AG09319 (cell line): ENCODE measurements at places on chromosomes 1 and 21.

DNA sequence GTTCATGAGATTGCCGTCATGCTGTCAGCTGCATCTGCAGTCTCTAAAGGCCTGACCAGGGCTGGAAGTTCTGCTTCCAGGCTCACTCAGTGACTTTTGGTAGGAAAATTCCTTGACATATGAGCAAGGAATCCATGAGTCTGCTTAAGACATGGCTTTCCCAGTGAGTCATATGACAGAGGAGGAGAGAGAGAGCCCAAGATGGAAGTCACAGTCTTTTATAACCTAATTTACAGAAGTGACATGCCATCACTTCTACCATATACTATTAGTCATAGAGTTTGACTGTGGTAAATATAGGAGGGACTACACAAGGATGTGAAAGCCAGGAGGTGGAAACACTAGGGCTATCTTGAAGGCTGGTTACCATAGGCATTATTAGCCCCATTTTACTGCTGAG is 115.2 kb downstream of the ROR1 start:
- no peak for DNase-seq

- DNase-seq, result no peak
These were observed 176.0 kb downstream of the PLPP3 start for GRCh38 chr1:56403321-56403720.

- no peak for DNase-seq
These were observed 1.0 kb upstream of the EFNA1 start for GRCh38 chr1:155126556-155127104.

GRCh38 chr1:116764906-116765862 is 11.0 kb downstream of the CD2 start:
- DNase-seq, result no peak

- no peak for DNase-seq
These were observed 81.8 kb upstream of the ERRFI1 start for GRCh38 chr1:8107897-8108296.

DNA sequence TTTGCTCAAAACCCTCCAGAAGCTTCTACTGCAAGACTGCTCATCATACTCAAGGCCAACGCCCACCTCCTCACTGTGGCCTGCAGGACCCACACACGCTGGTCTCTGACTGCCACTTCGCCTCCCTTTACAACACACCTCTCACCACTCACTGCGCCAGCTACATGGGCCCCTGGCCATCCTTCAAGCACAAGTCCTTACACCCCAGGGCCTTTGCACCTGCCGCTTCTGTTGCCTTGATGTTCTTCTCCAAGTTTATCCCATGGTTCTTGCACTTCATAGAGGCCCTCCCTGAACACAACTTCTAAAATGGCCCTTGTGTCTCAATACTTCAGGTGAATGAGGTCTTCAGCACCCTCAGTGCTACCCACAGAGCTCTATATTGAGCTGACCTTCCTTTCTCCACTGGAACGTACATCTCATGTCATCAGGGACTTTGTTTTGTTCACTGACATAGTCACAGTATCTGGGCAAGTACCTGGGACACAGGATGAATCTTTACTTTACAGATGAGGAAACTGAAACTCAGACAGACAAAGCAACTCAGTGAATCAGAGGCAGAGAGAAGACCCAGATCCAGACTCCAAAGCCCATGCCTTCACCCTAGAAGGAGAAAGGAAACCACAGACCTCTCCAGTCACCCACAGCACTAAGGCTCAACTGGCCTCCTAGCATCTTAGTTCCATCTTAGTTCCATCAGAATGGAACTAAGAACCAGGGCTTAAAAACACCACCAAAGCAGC is 34.7 kb upstream of the CLSTN1 start:
- DNase-seq, result no peak

DNA sequence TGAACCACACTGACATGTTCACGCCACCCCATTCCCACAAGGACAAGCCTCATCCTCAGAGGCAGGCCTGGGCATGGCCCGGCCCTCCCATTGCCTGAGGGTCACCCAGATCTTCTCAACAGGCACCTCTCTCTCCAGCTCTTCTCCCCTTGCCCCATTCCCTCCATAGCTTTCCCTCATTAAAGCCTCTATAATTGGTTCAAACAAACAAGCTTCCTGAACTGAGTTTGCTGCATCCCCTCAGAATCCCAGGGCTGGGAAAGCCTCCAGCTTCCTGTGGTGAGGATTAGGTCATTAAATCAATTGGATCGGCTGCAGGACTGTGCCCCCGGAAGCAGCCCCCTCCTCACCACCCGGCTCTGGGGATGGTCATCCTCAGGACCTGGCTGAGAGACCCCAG is 18.9 kb downstream of the CTNNBIP1 start:
- no peak for DNase-seq

DNA sequence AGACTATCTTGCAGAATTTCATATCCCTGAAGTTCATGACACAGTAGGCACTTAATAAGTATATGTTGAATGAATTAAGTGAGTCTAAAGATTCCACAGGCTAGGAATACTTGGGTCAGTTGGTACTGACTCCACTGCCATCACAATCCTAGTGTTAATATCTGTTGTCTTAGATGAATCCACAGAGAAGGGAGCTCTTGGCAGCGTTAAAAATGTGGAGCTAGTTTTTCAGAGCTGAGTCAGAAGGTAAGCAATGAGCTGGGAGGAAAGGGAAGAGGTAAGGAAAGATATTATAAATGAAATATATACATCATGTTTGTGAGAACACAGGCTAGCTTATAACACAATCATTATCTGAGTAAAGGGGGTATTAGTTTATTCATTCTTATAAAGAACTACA is 21.8 kb upstream of the GORAB start:
- DNase-seq, result no peak

DNA sequence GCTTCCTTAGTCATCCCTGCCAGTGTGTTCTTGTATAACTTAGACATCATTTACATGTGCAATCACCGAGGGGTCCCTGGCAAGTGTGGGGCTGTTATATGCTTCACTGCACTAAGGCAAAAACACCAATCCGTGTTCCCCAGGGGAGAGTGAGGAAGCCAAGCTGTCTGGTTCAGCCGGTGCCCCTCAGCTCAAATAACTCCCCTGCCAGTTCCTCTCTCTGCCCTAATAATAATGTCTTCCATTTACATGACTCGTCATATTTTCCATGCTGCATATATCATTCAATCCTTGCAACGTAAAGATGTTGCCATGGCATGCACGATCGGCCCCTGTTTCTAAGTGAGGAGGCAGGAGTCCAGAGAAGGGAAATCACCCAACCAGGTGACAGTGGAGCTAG is 24.4 kb upstream of the NDC1 start:
- DNase-seq, result no peak

GRCh38 chr1:25066731-25067517 is 136.8 kb upstream of the RUNX3 start:
- no peak for DNase-seq

DNA sequence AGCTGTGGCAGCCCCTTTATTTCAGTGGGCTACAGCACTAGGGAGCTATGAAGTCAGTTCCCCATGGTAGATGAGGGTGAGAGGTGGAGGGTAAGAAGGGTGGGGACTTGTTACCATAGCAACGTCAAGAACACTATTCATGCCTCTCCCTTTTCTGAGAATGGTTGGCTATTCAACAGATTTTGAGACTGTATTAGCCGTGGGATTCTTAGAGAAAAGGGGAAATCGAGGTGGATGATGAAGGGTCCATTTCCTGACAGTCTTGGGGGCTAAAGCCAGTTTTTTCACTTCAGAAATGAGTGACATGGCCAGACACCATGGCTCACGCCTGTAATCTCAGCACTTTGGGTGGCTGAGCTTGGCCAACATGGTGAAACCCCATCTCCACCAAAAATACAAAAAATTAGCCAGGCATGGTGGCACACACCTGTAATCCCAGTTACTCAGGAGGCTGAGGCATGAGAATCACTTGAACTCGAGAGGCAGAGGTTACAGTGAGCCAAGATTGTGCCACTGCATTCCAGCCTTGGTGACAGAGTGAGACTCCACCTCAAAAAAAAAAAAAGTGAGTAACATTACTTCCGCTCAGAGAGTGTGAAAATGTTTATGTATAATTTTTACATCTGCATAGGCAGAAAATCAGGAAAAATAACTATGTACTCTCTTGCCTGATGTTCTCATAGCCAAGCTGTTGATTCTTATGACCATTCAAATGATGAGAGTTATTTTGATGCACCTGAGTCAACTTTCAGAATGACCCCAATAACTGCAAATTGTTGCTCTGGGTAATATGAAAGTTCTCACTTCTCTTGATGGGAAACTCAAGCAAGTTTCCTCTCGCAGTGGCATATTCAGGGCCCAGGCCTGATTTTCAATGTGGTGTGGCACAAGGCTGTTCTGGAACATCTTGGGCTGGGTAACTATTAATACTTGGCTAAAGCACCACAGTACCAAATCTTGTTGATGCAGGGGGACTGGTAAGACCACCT is 23.2 kb upstream of the RGSL1 start:
- DNase-seq, result no peak

DNA sequence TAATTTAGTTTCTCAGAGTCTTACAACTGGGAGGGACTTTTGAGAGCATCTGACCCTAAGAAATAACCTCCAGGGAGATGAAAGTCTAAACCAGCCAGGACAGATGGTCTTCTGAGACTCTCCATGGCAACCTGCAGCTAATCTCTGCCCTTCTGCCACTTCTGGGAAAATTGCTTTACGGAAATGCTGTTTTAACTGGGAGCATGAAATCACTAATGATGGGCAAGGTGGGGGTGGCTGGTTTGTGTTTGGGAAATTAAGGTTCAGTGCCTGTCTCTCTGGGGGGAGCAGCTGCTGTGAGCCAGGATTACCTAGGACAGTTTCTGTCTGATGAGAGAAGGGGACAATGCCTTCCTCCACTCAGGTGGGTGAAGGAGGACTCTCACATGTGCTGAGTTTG is 33.2 kb downstream of the ROR1 start:
- DNase-seq, result no peak

DNA sequence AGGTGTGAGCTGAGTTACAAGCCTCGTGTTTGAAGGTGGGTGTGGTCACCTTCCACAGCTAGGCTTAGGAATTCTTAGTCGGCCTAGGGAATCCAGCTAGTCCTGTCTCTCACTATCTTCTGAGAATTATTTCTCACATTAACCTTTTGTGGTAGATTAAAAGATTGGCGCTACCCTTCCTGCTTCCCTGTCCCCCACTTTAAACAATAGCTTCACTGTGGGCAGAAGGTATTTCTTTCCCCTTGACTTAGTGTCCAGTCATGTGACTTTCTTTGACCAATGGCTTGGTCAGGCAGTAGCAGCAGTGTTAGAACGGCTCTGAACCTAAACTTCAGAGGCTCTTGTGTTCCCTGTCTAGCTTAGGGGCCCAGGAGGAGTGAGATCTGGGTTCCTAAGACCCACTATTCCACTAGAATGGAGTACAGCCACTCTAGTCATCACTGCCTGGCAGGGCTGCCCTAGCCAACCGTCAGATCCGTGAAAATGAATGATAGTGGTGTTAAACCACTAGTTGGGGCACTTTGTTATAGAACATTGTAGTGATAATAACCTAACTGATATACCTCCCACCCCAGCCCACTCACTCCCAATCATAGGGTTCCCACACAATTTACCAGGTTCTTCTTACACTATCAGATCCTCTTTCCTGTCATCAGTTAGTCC is 13.9 kb upstream of the C1orf141 start:
- DNase-seq, result no peak

DNA sequence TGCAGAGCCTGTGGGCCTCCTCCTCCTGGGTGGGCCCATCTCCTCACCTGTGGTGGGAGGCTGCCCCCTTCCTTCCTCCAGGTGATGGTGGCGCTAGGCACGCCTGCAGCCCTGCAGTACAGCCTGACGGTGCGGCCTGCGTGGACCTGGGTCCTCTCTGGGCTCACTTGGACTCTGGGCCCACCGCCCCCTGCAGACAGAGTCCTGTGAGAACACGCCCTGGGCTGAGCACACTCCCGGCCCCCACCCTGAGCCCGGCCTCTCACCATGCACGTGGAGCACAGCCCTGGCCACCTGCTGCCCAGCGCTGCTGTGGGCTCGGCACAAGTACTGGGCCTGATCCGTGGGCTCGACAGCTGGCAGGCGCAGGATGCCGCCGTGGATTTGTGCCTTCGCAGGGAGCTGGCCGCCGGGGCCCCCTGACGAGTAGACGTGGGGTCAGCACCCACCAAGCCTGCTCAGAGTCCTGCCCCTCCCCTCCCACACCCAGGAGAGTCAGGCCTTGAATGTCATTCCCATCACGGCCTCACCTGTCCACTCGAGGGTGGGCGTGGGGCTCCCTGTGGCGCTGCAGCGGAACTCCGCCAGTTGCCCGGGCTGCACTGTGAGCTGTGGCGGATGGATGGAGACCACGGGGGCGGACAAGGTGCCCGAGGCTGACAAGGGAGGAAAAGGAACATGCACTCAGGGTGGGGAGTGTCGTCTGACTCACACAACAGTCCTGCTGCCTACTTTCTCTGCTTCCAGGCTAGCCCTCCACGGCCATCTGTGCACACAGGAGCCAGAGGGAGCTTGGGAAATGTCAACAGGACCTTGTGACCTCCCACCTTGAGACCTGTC is 43.4 kb downstream of the LDLRAD2 start:
- DNase-seq, result no peak

DNA sequence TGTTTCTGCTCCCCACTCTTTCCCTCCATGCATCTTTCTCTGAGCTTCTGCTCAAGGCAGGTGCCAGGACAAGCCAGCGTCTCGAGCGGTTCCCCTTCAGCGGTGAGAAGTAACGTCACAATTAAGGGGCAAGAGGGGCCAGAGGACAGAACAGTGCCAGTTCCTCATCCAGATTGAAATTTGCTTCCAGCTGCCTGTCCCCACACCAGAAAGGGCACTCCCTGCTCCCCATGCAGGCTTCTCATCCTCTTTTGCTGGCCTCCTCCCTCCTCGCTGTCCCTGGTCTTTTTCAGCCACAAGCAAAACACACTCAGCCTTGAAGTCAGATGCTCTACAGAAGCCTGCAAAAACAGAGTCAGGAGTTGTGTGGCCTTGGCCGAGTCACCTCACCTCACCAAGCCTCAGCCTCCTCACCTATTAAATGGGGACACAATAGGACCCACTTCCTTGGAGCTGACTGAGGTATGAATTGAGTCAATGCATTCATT is 35.0 kb upstream of the ECE1 start:
- DNase-seq, result no peak

DNA sequence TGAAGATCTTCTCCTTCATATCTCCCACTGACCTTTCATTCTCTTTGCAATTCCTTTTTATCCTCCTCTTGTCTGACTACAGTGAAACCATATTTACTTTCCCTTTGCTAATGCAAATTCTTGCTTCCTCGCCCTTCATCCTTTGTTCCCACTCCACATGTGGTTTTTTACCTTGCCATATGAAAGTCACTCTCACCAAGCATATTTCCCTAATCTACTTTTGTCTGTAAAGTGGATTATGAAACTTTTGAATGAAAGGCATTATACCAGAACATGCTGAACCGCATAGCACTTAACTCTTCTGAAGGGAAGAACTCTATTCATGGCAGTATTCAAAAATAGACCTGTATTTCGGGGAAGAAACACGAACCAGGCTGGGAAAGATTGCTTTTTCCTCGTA is 8.0 kb upstream of the TMPRSS15 start:
- no peak for DNase-seq

- DNase-seq, result no peak
These were observed 39.7 kb downstream of the MRAP start for GRCh38 chr21:32338209-32338921.

- DNase-seq, result no peak
These were observed 47.5 kb upstream of the SLC19A1 start for GRCh38 chr21:45589686-45590245.

- no peak for DNase-seq
These were observed 324.1 kb downstream of the BARHL2 start for GRCh38 chr1:90393025-90393424.
